BJ (cell line): ENCODE measurements at places on chromosomes 16 and 17. TPM values are rescaled to one million over a fixed set of nuclear protein-coding genes. Genes with fewer than 3 reads are reported as not detected.
A peak's percentile ranks its signal among the peaks of the same experiment; 100 is the strongest.

DNA sequence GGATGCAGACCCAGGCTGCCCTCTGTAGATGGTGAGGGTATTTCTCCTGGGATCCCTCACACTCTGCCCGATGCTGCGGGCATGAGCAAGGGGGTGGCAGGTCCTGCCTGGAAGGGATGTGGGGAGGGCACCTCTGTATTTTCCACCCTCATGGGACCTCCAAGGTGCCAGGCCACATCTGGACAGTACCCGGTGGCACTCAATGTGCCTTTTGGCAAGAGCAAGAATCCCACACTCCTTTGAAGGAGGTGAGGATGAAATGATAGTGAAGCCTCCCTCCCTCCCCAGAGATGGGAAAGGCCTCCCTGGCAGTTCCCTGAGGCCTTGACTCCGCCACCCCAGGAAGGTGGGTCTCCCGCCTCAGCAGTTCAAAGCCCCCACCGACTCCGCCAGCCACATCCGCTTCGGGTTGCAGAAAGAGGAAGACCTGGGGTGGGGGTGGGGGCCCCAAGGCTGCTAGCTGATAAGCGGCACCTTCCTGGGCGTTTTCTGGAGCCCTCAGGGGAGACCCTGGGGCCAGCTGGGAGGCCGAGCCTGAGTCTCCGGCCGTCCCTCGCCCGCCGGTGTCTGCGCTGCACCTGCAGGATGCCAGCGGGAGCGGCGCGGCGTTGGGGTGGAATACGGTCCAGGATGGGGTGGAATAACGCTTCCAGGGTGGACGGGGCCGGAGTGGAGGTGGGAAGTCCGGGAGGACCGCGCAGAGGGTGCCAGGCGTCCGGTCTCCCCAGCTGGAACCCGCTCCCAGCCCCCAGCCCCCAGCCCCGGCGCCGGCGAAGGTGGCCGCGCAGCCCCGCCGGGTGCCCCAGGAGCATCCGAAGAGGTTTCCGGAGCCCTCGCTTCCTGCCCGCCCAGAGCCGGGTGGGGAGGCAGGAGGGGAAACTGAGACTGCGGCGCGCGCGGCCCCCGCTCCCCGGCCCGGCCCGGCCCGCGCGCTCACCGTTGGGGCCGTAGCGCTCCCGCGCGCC, 718 bp downstream of the ATP2A3 start:
- DNase-seq: no peak

DNA sequence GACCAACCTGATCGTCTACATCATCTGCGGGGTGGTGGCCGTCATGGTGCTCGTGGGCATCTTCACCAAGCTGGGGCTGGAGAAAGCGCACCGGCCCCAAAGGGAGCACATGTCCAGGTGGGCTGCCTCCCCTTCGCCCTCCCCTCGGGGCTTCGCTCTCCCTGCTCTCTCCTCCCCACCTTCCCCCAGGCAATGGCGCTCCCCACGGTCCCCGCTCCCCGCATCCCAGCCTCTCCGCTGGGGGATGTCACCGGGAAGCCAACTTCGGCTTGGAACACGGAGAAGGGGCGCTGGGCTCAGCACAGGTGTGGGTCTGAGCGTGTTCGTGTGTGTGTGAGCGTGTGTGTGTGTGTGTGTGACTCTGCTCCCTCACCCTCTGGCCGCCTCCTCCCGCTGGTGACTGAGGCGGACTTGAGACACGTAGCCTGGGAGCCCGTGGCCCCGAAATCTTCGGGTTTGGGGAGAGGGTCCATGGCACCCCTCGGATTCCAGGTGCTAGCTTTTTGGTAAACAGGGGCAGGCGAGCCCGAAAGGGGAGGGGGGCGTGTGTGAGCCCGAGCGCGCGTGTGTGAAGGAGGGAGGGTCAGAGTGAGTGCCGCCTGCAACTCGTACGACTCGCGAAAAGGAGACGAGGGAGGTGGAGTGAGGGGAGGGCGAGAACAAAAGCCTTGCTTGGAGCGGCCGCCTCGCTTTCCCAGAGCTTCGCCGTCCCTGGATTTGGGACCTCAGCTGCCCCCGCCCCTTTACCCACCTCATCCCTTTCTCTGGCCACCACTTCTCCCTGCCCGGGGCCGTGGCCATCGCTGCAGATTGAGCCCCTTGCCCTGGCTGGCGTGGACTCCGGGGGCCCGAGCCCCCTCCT, 1.3 kb downstream of the SHISA9 start:
- DNase-seq: no peak

DNA sequence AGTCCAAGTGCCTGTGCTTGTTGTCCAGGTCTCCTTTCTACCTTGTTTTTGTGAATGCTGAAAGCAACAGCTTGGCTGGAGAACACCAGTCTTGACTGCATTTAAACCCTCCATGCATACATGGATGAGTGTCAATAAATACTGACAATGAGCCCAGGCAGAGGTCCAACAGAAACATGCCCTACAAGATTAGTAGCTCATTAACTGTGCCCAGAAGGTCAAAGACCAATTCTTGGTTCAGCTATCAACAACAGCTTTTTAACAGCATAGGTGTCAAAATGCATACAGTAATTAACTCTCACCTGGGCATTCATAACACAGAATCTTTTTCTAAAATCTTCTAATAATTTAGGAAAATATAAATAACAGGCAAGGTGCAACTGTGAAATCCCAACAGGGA, 63.2 kb downstream of the N4BP1 start:
- DNase-seq: no peak

DNA sequence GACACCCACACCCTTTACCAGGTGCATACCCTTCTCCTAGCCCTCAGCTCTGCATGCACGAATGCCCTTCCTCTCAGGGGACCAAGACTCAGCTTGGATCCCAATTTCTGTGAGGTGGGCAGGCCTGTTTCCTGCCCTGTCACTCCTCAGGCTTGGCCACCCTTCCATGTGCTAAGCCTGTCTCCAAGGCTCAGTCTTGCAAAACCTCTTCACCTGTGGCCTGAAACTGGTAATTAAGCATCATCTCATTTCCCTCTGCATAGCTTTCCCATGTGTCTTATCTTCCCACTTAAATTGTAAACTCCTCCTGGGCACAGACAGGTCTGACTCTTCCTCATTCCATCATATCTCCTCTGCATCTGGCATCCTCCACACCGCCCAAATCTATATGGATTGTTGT, 31.0 kb upstream of the SMPD3 start:
- no peak for DNase-seq

GRCh38 chr17:78522031-78522809, 55.0 kb downstream of the DNAH17 start:
- DNase-seq: no peak

DNA sequence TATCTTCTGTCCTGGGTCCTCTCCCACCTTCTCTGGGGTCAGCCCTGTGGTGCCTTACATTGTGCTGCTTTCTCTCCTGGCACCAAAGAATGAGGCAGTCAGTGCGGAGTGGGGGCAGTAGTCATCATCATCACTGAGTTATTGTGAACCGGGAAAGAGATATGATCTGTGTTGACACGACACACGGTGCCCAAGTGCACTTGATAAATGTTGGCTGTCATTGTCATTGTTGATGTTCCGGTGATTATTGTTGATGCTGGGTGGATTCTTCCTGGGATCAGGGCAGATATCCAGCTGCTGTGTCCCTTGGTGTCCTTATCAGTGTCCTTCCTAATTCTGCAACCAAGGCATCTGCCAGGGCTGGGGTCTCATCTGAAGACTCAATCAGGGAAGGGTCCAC, 121.7 kb downstream of the ABCC6 start:
- no peak for DNase-seq

- DNase-seq: no peak
Observed at GRCh38 chr17:72381597-72382397, 261.0 kb downstream of the SOX9 start.

DNA sequence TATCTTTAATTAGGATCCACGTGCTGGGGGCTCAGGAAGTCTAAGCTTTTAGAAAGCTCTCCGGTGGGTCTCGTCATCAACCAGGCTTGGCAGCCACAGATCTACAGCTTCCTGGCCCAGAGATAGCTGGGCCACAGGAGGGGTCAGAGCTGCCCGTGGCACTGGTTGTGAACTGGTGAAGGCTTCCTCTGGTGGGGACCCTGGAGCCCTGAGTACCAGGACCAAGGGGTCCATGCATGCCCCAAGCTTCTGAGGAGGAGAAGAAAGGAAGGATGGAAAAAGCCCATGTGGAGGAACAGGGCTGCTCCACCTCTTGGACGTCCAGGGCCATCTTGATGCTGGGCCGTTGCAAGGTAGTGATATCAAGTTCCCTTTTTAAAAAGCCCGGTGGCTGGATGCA, 13.3 kb downstream of the RMI2 start:
- no peak for DNase-seq

GRCh38 chr17:51428668-51429495, 168.5 kb downstream of the UTP18 start:
- no peak for DNase-seq

DNA sequence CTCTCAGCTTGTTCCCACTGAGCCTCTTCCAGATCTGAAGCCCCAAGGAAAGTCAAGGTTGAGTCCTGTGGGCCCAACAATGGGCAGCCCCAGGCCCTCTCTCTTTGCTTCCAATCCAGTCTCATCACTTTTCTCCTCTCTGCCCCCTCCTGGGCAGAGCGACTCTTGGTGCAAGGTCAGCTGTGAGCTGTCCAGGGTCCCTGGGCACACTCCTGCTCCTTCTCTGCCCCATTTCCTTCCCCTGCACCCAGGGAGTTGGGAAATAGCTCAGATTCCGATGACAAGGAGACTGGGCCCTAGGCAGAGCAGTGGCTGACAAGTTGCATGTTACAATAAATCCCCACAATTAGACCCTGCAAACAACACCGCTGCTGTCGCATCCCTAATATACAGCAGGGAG, 16.1 kb upstream of the CRHR1 start:
- no peak for DNase-seq

GRCh38 chr16:1503110-1503955, 10.2 kb downstream of the TELO2 start:
- DNase-seq: no peak

- DNase-seq: peak; percentile 49
Observed at GRCh38 chr16:56245197-56245596, 53.9 kb downstream of the GNAO1 start.

- DNase-seq: no peak
Observed at GRCh38 chr17:52105591-52105990, 52.9 kb downstream of the CA10 start.

GRCh38 chr17:35931794-35932425, 1.3 kb upstream of the RDM1 start:
- DNase-seq: no peak

GRCh38 chr16:65576631-65577030, 454.8 kb upstream of the CDH11 start:
- DNase-seq: no peak

- DNase-seq: no peak
Observed at GRCh38 chr17:69333561-69333960, 6.6 kb upstream of the ABCA5 start.

GRCh38 chr16:48277158-48277557, 29.8 kb upstream of the ABCC11 start:
- DNase-seq: no peak

DNA sequence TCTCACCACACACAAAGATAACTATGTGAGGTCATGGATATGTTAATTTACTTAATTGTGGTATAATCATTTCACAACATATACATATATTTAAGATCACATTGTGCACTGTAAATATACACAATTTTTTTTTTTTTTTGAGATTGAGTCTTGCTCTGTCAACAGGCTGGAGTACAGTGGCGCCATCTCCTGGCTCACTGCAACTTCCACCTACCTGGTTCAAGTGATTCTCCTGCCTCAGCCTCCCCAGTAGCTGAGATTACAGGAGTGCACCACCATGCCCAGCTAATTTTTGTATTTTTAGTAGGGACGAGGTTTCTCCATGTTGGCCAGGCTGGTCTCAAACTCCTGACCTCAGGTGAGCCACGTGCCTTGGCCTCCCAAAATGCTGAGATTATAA, 11.5 kb upstream of the PRSS54 start:
- DNase-seq: no peak

GRCh38 chr16:68235108-68235886, 630 bp downstream of the ESRP2 start:
- DNase-seq: no peak

DNA sequence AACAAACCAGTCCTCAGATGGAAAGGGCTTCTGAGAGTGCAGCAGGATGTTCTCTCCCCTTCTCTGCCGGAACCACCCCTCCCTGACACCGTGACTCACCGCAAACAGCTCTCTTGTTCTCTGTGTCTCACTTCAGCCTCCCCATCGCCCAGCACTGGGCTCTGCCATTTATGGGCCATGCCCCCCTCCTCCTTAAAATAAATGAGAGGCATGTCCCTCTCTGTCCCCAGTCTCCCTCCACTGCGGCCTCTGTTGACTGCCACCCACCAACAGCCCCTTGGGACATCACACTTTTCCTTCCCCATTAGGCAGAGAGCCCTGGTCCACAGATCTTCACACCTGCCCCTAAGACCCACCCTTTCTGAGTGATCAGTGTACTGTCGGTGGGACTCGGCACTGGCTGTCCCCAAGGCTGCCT, 6.3 kb downstream of the CCDC102A start:
- no peak for DNase-seq

GRCh38 chr16:69301861-69302260, 9.3 kb upstream of the VPS4A start:
- DNase-seq: no peak

- no peak for DNase-seq
Observed at GRCh38 chr17:32487473-32488176, 832 bp downstream of the CDK5R1 start.

GRCh38 chr16:72434159-72434558, 262.2 kb upstream of the PMFBP1 start:
- DNase-seq: no peak

TLCD2 gene
- 2.5 and 3.9 TPM in 2 replicates for polyA plus RNA-seq

NOG gene
- polyA plus RNA-seq: 0.26 and 0.49 TPM in 2 replicates

MYLK3 gene
- 0.04 and 0.10 TPM in 2 replicates for polyA plus RNA-seq

CFAP97D1 gene
- polyA plus RNA-seq: not detected in 2 replicates

DNAI2 gene
- polyA plus RNA-seq: not detected in 2 replicates

ODAD4 gene
- polyA plus RNA-seq: 0.61 and 0.92 TPM in 2 replicates

ABCA10 gene
- 0.31 and 0.47 TPM in 2 replicates for polyA plus RNA-seq

PDE6G gene
- polyA plus RNA-seq: 0.36 and 0.37 TPM in 2 replicates

PYY gene
- polyA plus RNA-seq: not detected in 2 replicates

PIRT gene
- polyA plus RNA-seq: not detected in 2 replicates

TMEM235 gene
- not detected in 2 replicates for polyA plus RNA-seq

WSCD1 gene
- 0.28 and 1.0 TPM in 2 replicates for polyA plus RNA-seq
